LHCN-M2 (cell line): ENCODE measurements at places on chromosomes 1 and 21.

- no peak for DNase-seq
Observed at GRCh38 chr1:90671741-90672140, 45.4 kb downstream of the BARHL2 start.

- DNase-seq, result peak; percentile 87
Observed at GRCh38 chr1:14970115-14970798, 183.3 kb upstream of the TMEM51 start.

- no peak for DNase-seq
Observed at GRCh38 chr21:17738176-17738953, 80.8 kb downstream of the C21orf91 start.

- DNase-seq, result no peak
Observed at GRCh38 chr1:207748737-207749528, 2.9 kb upstream of the CD46 start.

DNA sequence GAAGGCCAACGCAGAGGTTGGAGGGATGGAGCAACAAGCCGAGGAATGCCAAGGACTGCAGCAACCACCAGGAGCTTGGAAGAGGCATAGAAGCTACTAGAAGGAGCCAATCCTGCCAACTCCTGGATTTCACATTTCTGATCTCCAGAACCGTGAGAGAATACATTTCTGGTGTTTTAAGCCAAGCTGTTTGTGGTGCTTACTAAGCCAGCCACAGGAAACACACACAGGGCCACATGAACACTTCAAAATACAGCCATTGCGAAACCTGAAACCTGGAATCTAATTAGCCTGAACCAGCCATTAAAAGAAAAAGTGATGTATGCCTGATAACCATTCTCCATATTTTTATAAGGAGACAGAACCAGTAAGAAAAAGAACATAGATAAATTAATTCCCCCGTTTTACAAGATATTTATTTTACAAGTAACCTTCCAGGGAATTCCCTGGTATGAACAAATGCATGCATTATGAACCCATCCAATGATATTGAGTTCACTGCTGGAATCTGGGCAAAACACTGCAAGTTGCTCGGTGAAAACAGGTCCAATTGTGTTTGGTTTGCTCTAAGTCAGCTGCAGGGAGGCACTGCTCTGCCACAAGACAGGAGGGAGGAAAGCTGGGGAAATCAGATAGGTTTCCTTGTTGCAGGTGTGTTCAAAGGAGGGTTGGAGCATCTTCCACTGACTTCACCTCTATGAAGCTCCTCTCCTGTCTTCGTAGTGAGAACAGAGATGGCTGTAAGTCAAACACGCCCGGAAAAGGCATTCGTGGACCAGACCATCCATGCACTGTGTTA is 70.2 kb downstream of the ETS2 start:
- peak; percentile 77 for DNase-seq

DNA sequence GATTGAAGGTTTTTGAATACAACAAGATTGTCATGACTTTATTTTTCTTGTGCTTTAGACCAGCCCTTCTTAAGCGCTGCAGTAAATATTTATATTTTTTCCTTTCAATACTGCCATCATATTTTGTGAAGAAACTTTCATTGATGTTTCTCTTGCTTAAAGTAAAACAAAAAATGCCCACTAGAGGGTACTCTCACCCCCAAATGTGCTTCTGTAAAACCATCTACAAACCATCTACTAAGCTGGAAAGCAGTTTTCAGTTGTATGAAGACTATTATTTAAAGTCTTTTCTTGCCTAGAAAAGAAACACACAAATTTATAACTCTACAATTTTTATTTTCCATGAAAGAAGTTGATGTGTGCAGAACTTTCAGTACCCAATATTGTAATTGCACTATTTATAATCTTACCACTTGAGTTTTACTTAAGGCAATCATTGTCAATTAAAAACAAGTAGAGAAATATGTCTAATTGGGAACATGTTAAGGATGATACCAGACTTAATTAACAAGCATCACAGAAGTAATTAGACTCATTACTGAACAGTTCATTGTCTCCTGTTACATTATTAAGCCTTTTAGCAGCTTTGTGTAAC is 10.7 kb downstream of the LEPR start:
- peak; percentile 71 for DNase-seq

- peak; percentile 65 for DNase-seq
Observed at GRCh38 chr1:162846256-162847212, 14.4 kb downstream of the CCDC190 start.

DNA sequence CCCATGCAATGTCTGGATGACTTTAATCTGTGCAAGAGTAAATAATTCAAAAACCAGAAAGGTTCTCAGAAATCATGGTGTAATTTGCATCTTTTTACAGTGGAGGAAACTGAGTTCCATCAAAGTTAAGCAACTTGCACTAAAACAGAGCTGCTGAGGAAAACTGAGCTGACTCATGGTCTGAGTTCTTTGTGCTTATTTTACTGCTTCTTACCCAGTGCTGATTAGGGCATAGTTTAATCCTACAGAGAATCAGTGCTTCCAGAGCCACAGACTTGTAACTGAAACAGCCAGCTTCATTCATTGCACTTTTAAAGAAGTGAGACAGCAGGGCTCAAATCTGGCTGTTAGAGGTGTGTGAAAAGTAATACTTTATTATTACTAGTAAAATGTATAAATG is 10.9 kb upstream of the RWDD3 start:
- DNase-seq, result peak; percentile 18

- peak; percentile 91 for DNase-seq
Observed at GRCh38 chr1:29234471-29234870, 1.9 kb upstream of the PTPRU start.

DNA sequence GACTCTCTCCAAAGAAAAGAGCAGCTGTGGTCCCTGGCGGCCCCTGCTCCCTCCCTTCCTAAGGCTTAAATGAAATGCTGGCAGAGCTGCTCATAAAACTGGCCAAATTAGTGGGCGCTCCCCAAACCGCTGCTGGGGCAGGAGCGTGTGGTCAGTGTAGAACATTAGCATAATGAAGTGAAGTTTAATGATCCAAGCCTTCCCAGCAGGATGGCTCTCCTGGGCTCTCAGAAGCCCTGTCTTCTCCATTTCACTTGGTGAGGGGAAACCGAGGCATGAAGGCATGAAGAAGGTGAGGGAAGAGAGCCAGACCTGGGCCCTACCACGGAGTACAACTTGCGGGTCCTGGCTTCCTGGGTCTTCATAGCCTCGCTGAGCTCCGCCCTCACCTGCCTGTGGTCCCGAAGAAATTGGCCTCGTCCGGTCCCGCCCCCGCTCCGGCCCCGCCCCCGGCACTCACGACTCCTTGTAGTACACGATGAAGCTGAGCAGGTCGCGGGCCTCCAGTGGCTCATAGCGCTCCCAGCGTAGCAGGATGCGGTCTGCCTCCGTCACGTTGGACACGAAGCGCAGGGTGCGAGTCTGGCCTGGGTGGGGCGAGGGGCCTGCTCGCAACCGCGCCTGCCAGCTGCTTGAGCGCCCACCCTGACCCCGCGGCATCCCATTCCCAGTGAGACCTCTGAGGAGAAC is 10.3 kb downstream of the INSRR start:
- no peak for DNase-seq

GRCh38 chr1:89589515-89589914 is 43.4 kb upstream of the LRRC8C start:
- DNase-seq, result peak; percentile 81

GRCh38 chr1:43314233-43314632 is 13.5 kb downstream of the TIE1 start:
- DNase-seq, result no peak

GRCh38 chr1:9145021-9145668 is 16.2 kb upstream of the GPR157 start:
- DNase-seq, result peak; percentile 38

DNA sequence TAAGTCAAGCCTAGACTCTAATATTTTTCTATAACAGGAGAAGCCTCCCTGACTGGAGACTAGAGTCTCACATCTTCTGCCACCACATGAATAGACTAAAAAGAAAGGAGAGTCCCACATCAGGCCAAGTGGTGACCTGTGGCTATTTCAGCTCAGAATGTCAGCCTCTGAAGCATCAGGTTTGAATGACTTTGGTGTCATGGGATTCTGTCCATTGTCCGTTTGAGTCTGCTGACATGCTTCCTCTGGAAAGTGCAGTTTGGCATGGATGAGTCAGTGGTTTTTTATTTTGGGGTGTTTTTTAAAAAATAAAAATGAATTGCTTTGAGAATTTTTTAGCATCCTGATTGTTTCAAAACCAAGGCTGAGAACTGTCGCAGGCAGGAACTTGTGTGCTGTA is 19.5 kb downstream of the DYRK3 start:
- no peak for DNase-seq

DNA sequence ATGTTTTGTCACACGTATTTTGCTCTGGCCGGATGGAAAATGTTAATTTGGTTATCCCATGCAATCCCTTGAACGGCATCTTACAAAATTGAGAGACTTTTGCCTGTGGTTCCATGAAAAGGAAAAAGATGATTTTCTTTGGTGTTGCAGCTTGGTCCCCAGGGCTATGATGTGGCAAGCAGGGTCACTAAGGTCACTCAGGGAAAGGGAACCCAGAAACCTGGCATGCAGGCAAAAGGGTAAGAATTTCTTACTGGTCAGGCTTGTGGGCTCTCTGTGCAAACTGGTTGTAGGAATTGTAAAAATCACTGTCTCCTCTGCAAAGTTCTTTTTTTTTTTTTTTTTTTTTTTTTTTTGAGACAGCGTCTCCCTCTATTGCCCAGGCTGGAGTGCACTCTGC is 48.4 kb upstream of the NBPF3 start:
- DNase-seq, result no peak

- DNase-seq, result no peak
Observed at GRCh38 chr1:204377800-204378668, 18.3 kb upstream of the PLEKHA6 start.

DNA sequence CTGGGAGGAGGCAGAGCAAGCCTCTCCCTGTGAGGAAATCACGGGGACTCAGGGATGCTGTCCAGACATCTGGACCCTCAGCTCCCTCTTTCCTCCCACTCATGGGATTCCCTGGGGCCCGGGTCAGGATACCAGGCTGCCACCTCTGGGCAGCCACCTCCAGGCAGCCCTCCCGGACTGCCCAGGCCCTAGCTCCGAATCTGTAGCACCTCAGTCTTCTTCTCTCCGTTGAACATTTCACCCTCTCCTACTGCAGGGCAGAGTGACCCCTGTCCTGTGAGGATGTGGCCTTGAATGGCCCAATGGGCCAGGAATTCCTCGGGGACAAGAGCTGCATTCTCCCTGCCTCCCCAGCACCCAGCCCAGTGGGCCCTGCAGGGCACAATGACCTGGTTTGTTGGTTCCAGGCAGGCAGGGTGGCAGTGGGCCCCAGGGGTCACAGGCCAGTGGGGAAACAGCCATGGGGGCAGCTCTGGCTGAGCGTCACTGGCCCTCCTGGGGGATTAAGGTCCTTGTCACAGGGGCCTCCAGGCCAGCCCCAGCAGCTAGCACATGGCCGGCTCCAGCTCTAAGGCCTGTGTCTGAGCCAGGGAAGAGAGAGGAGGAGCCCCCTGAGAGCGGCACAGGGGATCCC is 9.5 kb upstream of the TTC34 start:
- DNase-seq, result no peak

GRCh38 chr1:65470766-65471165 is 50.3 kb downstream of the LEPR start:
- DNase-seq, result peak; percentile 41

- peak; percentile 88 for DNase-seq
Observed at GRCh38 chr1:204295671-204296070, 64.1 kb downstream of the PLEKHA6 start.

- DNase-seq, result no peak
Observed at GRCh38 chr21:45219517-45219916, 68.2 kb downstream of the POFUT2 start.

- DNase-seq, result no peak
Observed at GRCh38 chr1:19198820-19199219, 11.2 kb downstream of the UBR4 start.

DNA sequence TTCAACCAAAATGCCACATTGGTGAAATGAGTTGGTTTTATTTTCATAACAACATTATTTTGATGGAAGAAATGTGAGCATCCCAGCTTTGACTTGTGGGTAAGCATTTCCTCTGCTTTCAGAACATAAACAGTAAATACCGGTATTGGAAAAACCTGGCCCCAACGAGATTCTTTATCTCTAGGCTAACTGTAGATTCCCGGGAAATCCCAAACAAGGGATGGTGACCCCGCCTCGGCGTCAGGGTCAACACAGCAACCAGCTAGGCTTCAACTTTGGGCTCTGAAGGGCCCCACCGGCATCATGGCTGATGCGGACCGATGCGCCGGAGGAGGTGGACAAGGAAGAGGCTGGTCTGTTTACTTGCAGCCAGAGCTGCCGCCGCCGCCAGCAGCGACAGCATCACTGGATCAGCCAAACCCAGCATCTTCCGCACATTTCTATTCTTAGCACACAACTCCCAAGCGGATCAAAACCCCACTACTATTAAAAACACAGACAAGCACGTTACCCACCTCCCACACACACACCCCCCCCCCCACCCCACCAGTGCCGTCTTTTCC is 1.1 kb downstream of the AKT3 start:
- peak; percentile 64 for DNase-seq

- DNase-seq, result no peak
Observed at GRCh38 chr1:23576338-23577055, 17.2 kb upstream of the ID3 start.

DNA sequence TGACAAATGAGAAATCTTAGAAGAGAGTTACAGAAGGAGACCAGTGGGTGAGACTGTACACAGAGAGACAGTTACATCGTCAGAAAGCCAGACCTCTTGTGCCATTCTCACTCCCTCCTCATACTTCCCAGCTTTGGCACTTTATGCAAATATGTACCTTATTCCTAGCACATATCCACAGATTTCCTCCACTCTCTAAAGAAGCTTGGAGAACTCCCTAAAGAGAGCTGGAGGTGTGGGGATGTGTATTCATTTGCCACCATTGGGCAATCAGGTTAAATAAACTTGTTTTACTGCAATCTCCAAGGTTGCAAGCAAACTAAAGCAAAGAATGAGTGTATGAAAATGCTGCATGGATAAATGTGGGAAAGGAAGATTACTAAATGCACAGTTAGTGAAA is 380.9 kb upstream of the PRMT6 start:
- DNase-seq, result no peak

DNA sequence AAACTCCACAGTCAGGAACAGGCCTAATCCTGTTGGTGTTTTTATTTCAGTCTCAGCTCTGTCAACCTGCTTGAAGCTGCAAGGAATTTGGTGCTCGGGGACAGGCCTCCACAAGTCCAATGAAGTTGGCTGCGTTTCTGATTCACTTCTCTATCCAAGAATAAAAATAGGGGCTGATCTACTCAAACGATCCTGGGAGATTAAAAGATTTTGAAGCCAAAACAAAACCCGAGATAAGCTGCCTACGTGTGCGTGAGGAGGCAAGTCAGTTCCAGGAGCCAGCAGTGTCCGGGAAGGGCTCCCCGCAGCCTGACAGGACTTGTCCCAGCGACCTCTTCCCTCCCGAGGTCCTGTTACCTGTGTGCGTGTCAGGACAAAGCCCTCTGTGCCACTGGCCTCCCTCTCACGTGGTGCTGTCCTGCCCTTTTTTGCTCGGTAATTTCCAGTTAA is 98.0 kb downstream of the ETS2 start:
- no peak for DNase-seq
